ENCODE measurements at places on chromosomes 7 and 10.

GRCh38 chr10:87656431-87657072, 3.1 kb upstream of the PAPSS2 start:
- DNase-seq, result no peak

GRCh38 chr10:33616956-33617355, 282.5 kb upstream of the NRP1 start:
- no peak for DNase-seq

GRCh38 chr7:116195451-116195850, 14.9 kb upstream of the TES start:
- no peak for DNase-seq

GRCh38 chr10:120969219-120969645, 118.1 kb downstream of the WDR11 start:
- DNase-seq, result no peak

DNA sequence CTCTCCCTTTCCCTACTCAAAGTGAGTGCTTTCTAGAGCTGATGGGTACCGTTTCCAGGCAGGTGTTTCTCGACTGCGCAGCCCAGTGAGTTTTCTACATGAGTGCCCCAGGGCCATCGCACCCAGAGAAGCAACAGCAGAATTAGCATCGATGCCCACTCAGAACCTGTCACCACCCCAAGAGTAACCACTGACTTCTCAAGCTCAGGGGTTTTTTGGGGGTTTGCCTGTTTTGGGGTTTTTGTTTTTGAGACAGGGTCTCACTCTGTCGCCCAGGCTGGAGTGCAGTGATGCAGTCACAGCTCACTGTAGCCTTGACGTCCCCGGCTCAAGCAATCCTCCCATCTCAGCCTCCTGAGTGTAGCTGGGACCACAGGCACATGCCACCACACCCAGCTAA, 25.7 kb downstream of the SNX8 start:
- DNase-seq, result no peak

DNA sequence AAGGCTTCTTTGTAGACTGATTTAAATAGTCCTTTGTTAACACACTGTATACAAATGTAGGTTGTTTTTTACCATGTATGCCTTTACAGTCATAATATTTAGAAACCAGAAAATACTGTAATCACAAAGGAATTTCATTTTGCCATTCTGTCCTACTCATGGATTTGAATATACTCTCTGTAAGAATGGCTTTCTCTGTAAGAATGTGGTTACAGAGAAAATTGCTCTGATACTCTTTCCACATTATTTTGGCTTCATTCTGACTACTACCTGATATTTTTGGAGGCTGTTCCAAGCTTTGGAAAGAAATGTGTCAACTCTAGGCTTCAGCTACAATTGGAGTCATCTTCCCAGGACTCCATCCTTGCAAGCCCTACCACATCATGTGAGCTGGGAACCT, 23.5 kb downstream of the CH25H start:
- no peak for DNase-seq

DNA sequence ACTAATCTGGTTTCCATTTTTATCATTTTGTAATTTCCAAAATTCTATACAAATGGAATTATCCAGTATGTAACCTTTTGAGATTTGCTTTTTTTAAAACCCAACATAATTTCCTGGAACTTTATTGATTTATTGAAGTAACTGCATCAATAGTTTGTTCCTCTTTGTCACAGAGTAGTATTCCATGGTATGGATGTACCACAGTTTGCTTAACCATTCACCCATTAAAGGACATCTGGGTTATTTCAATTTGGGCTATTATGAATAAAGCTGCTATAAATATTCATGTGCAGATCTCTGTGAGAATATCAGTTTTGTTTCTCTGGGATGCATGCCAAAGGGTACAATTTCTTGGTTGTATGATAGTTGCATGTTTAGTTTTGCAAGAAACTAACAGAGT, 2.9 kb downstream of the GPNMB start:
- DNase-seq, result no peak

DNA sequence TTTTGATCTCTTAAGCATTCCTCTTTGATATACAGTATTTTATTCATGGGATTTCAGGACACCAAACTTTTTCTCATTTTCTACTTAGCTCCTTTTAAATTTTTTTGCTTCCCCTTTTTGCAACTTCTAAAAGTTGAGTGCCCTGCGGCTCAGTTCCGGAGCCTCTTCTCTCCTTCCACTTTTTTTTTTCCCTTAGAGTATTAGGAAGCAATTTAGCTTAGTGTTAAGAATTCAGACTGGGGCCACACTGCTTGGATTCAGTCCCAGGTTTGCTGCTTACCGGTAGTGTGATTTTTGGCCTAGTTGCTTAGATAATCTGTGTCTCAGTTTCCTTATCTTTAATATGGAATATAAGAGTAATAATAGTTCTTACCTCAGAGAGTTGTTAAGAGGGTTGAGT, 3.4 kb downstream of the STAM start:
- no peak for DNase-seq

DNA sequence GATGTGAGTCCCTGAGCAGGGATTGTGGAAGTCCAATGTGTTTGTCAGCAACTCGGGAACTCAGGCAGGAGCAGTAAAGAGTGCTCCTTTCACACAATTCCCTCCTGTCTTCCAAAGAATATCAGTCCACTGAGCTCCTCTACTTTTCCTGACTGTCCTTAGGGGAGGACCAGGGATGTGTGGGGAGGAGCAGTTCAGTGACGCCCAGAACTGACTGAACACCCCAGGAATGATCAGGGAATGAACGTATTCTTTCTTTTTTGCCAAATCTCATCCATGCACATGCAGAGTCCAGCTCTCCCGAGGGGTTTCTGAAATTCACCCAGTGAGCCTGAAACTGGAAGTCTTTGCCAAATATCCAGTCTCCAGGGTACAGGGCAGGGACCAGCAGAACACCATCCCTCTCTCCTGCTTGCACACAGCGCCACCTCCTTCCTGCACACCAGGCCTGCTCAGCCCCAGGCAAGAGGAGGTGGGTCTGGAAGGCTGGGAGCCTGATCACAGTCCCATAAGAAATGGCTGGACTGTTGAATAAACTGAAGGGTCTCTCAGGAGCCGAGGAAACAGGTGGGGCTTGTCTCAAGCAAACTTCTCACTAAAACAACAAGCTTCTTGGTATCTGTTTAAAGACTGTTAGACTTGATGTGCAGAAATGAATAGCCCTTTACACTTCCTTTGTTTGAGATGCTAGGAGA, 294.7 kb downstream of the C7orf25 start:
- no peak for DNase-seq

- DNase-seq, result no peak
These were observed 8.9 kb upstream of the TSPAN13 start for GRCh38 chr7:16744518-16745250.

DNA sequence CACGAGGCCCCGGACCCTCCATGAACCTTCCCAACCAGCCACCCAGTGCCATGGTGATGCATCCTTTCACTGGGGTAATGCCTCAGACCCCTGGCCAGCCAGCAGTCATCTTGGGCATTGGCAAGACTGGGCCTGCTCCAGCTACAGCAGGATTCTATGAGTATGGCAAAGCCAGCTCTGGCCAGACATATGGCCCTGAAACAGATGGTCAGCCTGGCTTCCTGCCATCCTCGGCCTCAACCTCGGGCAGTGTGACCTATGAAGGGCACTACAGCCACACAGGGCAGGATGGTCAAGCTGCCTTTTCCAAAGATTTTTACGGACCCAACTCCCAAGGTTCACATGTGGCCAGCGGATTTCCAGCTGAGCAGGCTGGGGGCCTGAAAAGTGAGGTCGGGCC, 90.6 kb upstream of the PDCD4 start:
- no peak for DNase-seq

GRCh38 chr7:142391191-142391992, 133.5 kb upstream of the PRSS58 start:
- DNase-seq, result peak; percentile 24

DNA sequence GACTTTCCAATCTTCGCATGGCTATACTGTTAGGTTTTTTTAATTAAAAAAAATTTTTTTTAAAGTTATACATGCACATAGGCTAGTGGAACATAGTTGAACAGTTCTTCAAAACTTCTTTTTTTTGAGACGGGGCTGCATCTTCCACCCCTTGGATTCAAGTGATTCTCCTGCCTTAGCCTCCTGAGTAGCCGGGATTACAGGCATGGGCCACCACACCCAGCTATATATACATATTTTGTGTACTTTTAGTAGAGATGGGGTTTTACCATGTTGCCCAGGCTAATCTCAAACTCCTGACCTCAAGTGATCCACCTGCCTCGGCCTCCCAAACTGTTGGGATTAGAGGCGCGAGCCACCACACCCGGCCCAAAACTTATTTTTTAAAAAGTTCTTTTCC, 17.3 kb downstream of the ZNF777 start:
- no peak for DNase-seq

DNA sequence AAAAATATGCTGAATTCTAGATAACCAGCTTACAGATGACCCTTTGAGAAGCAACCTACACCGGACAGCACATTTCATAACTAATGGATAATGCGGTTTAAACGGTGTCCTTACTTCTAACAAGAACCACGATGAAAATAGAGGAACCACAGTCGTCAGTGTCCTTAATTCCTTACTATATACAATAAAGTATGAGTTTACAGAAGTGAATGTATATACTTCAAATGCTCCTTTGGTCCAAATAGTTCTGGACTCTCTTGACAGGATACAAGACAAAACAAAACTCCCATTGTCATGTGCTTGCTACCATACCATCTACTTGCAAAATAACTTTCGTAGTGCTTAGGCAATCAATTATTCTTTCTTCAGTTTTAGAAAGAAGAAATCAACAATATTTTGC, 2.4 kb downstream of the NAMPT start:
- DNase-seq, result no peak

GRCh38 chr10:69492091-69492745, 41.0 kb downstream of the TSPAN15 start:
- no peak for DNase-seq

DNA sequence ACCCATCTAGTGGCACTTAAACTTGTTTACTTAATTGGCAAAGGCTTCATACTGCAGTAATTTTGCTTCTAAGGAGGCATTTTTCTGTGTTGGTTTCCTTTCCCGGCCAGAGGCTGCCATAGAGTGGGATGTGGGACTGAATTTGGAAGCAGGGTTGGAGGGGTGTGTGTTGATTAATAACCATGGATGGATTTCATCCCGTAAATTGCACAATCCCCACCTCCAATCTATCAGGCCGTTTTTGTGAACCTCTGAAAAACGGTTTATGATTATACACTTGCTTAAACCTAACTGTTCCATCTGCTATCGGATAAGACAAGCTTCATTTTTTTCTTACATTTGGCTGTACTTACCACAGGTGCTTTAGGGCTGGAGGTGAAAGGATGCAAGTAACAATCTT, 1.3 kb downstream of the TMEM60 start:
- no peak for DNase-seq

DNA sequence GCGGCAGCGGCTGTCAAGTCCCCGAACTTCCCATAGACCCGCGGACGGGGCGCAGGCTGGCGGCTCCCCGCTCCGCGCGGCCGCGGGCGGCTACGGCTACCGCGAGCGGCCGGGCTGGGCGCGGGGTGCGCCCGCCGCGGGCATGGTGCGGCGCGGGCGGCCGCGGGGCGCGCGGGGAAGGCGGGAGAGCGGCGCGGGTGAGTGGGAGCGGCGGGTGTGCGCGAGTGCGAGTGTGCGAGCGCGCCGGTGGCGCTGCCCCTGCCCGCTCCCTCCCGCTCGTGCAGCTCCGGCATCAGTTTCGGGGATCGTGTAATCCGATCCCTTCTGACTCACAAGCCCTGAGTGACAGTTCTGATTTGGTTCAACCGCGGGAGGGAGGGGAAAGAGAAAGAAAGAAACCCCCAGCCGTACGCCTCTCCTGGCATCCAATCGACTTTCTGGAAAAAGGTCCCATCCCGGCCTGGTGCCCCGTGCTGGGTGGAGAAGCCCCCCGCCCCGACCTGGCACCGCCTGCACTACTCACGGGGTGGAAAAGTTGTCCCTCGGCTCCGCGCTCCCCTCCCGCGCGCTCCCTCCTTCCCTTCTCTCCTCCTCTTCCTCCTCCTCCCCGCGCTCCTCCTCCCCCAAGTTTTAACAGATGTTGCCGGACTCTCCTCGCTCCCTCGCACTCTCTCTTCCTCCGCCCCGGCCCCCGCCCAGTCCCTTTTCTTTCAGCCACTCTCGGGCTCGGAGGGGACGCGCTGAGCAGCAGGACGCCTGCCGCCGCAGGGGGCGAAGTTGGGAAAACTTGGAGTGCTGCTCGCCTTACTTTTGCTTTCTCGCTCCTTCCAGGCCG, at the start of gene GLI3:
Gene GLI3 (minus strand): TSS at position 234 of the 835 bp plus-strand sequence. CDS start 13,956 bp downstream, outside the sequence.
- no peak for DNase-seq

GRCh38 chr10:116587878-116588591, 2.7 kb upstream of the PNLIPRP1 start:
- DNase-seq, result no peak

DNA sequence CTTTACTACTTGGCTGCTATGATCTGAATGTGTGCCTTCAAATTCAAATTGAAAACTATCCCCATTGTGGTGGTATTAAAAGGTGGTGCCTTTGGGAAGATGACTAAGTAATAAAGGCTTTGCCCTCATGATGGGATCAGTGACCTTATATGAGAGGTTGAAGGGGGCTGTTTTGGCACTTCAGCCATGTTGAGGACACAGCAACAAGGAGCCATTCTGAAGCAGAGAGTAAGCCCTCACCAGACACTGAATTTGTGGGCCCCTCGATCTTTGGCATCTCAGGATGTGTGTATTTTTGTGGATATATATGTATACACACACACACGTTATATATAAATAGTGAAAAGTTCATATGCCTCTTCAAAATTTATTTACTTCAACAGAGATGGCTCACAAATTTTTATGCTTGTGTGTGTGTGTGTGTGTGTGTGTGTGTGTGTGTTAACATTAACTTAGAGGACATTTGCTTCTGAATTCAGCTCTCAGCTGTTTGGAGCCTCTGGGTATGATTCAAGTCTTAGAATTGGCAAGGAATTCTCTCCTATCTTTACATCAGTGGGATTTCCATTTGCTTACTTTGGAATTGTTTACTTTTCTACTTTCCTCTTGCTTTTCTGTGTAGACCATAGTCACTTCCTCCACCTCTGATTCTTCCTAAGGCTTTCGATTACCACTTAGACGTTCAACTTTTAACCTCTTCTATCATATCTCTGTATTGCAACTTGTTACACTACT, 66.6 kb downstream of the MAGI2 start:
- DNase-seq, result no peak

GRCh38 chr7:141415999-141416398, 135.2 kb upstream of the AGK start:
- DNase-seq, result no peak

GRCh38 chr7:108002726-108003598, at the start of gene LAMB1:
Gene LAMB1, minus strand, starts transcription at chr7:108003161. Its CDS starts 276 bp downstream, at chr7:108002885.
- no peak for DNase-seq

DNA sequence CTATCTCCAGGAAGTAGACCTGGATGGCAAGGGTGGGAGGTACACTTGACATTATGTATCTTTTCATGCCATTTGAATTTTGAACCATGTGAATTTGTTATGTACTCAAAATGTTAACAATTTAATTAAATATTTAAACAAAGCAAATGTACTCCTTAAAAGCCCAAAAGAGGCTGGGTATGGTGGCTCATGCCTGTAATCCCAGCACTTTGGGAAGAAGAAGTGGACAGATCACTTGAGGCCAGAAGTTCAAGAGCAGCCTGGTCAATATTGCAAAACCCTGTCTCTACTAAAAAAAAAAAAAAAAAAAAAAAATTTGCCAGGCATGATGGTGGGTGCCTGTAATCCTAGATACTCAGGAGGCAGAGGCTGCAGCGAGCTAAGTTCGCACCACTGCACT, 136.9 kb upstream of the ASAH2 start:
- no peak for DNase-seq
